RCC 7860 (cell line): ENCODE measurements at places on chromosomes 2 and 18.
A peak's percentile ranks its signal among the peaks of the same experiment; 100 is the strongest.

DNA sequence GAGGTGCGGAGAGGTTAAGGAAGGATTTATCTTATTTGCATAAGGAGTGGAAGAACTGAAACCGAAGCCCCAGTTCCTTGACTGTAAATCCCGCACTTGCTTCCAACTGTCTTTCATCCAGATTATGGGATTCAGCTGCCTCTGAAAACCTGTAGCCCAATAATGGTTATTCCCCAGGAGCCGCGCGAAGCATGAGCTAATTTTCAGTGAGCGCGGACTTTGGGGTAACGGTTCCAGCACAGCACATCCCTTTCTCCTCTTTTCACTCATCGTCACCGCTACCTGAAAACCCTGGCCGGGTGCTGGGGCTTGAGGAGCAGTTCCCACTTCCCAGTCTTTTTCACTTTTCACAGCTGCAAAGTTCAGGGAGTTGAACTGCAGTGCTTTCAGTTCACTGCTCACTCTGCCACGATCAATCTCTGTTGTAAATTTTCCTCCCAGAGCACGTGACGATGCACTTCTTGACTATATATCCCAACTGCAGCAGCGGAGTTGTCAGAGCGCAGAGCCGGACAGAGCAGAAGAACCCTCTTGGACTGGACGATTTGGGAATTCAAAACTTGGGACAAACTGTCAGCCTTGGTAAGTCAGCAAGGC is at the start of gene KCNE4:
TSS of gene KCNE4 (plus strand) at position 498 of the 597 bp plus-strand sequence. CDS start 641 bp downstream, outside the sequence.
- DNase-seq: no peak

GRCh38 chr2:120898961-120899750 is 163.5 kb downstream of the GLI2 start:
- no peak for DNase-seq

GRCh38 chr2:89763581-89764485 is 1072.4 kb downstream of the RPIA start:
- DNase-seq: no peak

DNA sequence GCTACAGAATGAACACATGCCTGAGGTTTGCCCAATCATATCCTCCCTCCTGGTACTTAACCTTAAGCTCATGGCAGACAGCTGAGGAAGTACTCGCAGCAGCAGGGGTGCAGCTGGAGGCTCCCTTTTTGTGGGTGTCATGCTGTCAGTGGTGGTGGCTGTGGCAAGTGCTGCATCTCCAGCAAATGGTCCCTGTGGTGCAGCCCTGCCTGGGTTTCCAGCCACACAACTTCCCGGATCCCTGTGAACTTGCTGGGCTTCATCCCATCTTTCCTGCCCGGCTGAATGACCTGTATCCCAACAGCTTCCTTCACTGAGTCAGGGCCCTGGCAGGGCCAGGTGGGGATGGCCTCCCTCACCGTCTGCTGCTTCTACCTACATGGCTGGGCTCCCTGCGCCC is 5.0 kb downstream of the TMEM185B start:
- DNase-seq: no peak

- no peak for DNase-seq
Observed at GRCh38 chr18:9993521-9994025, 79.8 kb downstream of the VAPA start.

DNA sequence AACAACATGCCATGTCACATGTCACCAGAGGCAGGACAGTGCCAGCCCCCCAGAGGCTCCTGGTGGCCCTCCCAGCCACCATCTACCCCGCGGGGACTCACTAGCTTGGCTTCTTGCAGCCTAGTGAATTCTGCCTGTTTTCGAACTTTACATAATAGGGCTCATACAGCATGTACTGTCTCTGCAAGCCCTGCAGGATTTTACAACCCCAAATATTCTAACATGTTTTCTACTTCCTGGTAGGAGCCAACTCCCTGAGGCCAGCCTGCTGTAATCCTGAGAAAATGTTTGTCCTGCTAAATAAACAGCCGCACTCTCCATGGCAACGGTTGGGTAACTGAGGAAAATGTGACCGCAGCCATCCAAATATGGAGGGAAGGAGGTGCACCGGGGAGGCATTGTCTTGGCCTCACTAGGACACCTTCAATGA is 2.7 kb downstream of the PER2 start:
- DNase-seq: peak; percentile 80

GRCh38 chr2:7497178-7497577 is 580.0 kb downstream of the RNF144A start:
- DNase-seq: no peak

DNA sequence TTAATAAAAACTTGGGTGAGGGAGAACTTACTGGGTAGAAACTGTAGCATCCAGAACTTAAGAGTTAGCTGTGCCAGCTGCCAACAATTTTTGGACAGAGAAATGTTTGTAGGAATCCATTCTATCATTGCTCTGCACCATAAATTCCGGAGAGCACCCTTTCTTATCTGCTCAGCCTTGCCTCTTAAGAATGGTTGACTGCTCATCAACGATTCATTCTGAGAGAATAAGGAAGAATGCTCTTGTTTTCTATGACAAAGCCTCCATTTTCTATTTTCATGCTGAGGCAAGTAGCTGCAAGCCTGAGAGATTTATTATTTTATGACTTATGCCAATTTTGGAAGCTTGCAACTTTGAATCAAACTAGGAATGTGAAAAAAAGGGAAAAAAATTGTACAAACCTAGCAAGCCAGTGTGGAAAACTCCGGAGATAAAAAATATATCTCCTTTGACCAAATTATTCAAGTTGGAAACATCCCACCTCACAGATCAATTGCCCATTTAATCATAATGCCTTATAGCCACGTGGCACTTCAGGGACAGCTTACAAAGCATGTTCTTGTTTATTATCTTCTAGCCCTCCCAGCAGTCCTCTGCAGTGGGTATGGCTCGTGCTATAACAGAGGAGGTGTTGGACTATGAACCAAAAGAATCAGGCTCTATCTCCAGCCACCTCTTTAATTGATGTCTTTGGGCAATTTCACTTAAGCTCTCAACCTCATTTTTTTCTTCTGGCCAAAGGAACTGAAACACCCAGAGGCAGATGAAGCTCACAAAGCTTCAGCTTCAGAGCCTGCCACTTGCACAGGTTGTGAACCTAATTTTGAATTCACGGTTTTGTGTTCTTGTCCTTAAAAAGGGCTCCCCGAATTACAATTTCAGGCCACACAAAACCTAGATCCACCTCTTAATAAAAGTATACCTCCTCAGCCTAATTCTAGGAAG is 40.9 kb upstream of the ATL2 start:
- no peak for DNase-seq

DNA sequence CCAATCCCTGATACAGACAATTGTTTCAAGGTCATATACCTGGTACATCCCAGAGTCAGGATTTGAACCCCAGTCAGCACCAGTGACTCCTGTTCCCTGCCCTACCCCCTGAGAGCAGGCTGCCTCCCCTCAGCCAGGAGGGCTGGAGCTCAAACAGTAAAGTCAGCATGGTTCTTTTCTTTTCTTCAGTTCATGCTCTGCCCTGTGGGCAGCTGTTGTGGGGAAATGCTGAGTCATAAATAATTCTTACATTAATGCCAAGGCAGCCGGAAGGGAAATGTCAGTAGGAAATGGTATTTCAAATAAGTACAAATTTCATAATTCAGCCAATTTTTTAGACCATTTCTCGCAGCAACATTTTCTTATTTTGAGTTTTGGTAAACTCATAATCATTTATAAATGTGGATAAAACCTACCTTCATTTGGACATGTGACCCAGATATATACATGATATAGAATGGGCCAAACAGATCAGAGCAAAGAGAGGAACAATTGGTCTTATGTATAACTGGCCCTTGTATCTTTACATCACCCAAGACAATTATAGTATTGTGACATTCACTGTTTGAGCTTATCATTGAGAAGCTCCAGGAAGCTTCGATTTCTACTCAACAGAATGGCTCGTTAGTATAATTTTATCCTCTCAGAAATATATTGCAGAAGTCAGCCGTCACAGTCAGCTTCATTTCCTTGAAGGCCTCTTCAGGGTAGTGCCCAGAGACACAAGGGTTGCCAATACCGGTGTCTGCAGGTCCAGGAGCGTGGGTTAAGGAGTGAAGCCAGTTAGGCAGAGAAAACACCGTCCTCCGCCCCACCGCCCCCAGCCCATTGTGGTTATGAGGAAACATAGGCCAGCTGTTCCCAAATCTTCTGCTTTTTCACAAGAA is 28.0 kb upstream of the SCYGR1 start:
- DNase-seq: peak; percentile 66

GRCh38 chr2:85179541-85179940 is 46.3 kb downstream of the TCF7L1 start:
- DNase-seq: no peak

DNA sequence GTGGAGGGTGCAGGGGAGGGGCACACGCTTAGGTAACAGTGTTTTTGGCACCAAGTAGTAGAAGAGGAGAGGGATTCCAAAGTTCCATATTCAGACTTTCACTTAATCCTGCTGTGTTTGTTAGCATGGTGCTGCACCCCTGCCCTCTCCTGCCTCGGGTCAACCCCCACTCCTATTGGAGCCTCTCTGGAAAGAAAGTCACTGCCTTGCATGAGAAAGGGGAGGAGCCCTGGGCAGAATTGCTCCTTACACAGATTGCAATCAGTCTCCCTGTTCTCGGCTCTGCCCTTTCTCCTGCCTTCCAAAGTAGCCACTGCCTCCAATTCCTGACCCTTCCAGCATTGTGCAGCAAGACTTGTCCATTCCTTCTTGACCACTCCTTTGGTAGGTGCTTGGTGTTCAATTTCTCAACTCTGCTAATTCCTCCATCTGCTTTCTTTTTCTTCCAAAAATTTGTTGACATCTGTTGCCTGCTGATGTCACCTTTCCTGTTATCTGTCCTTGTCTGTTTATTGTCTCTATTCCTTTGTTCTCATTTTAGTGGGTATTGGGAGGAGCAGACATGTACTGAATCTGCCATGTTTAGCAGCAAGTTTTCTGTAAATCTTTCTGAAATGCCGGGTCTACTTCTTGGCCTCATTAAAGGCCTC is 225.4 kb downstream of the LOXHD1 start:
- DNase-seq: no peak

- no peak for DNase-seq
Observed at GRCh38 chr2:227783404-227784138, 30.1 kb upstream of the CCL20 start.

GRCh38 chr2:160493227-160494028 is at the start of gene RBMS1:
Gene RBMS1 (minus strand): TSS chr2:160493807. CDS start chr2:160493363, 444 bp downstream.
- peak; percentile 60 for DNase-seq

GRCh38 chr18:47799376-47799775 is 131.1 kb downstream of the SMAD2 start:
- no peak for DNase-seq

DNA sequence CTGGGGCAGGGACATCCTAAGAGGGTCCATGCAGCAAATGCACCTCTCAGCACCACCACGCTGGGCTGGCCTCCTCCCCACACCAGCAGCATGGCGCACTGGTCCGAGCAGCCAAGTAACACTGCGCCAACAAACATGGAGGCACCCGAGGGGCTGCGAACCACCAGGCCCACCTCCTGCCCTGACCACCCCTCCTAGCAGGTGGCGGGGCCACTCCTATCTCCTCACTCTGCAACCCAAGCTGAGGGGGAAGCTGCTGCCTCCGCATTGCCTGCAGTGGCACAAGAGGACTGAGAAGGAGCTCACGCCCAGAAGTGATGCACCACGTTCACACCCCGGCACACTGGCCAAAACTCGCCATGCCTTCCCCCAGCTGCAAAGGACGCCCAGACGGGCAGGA is 94.4 kb downstream of the EIPR1 start:
- no peak for DNase-seq

- DNase-seq: peak; percentile 72
Observed at GRCh38 chr18:46676182-46676835, 19.3 kb upstream of the LOXHD1 start.

GRCh38 chr18:11516751-11517503 is 92.5 kb upstream of the SLC35G4 start:
- DNase-seq: no peak

DNA sequence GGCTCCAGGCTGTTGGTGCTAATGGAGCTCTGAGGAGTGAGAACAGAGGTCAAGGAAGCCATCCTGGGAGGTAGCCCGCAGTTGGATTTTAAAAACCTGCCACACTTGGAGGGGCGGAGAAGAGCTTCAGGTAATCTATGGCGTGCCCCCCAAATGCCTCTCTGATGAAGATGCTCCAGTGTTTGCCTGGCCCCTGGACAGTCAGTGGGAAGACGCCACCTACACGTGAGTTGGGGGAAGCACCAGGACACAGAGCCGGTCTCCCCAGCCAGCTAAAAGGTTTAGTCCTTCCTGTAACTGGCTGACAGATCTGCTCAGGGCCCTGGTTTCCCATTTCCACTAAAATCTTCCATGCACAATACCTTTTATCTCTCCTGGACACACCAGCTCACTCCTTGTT is 225.0 kb downstream of the TTC32 start:
- no peak for DNase-seq

DNA sequence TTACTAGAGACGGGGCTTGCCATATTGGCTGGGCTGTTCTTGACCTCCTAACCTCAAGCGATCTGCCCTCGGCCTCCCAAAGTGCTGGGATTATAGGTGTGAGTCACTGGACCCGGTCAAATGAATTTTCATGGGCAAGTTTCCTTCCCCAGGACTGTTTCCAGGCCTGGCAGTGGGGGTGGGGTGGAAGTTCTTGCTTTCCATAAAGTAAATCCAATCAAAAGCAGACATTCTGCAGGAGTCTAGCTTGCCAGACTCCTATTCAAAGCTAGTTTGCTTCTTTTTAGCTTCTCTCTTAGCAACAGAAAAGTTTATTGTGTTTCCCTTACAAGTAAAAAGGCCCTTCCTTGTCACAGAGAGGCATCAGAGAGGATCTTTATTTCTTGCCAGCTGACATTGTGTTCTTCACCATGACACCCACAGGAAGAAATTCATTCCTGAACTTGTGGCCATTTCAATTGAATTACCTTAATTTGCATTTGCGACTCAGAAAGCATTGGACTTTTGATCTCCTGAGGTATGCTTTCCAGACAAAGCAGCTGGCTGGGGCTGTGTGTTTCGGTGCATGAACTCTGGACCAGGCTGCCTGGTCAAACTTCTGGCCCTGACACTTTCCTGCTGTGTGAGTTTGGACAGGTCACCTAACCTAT is 37.9 kb downstream of the LYPD1 start:
- DNase-seq: peak; percentile 55

DNA sequence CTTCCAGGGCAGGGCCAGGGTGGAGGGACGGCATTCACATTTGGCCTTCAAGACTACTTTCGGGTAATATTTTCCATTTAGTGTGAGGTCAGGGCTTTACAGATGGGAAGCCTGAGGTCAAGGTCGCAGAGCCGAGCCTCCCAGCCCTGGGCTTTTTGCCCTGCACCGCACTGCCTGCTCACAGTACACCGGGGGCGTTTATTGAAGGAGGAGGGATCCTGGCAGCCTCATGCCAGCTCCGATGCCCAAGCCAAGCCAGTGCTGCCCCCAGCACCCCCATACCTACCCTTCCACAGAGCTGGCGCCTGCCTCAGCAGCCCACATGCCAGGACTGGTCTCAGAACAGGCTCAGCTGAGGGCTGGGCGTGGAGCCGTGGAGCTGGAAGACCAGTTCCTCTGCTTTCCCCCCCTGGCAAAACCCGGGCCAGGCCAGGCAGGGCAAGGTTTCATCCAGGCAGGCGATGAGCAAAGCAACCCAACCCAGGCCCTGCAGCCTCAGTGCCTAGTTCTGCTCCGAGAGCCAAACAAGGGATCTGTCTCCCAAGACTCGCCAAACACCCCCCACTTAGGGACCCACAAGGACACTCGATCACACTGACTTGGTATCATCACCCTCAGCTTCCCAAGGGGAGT is 11.9 kb downstream of the SDC1 start:
- DNase-seq: no peak

GRCh38 chr2:149064856-149065630 is 26.5 kb downstream of the LYPD6B start:
- no peak for DNase-seq
